Activated CD4-positive, alpha-beta T cell treated with anti-CD3 and anti-CD28 coated beads, Interleukin-2, amount 50 U/mL, for 24 hours (primary cell): ENCODE measurements at places on chromosomes 2 and 18.

GRCh38 chr2:1743396-1744150 lies 742 bp downstream of the PXDN start:
- DNase-seq = no peak

- DNase-seq = no peak
Measured at GRCh38 chr2:169676357-169676756, 17.8 kb downstream of the CFAP210 start.

DNA sequence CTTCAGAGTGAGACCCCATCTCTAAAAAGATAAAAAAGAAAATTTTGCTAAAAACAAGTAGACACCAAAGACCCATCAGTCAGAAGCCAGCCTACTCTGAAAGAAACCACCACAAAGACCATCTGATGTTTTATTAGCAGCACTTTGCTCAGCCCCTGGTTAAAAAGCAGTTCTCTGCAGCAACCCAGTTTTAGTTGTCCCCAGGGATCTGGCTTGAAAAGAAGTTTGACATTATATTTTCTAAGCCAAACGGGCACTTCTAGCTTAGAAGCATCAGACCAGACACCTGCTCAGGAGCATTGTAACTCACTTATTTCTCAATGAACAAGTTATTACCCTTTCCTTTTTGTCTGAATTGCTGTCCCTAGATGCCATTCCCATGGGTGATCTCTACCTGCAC lies 164.2 kb upstream of the ETAA1 start:
- DNase-seq = no peak

DNA sequence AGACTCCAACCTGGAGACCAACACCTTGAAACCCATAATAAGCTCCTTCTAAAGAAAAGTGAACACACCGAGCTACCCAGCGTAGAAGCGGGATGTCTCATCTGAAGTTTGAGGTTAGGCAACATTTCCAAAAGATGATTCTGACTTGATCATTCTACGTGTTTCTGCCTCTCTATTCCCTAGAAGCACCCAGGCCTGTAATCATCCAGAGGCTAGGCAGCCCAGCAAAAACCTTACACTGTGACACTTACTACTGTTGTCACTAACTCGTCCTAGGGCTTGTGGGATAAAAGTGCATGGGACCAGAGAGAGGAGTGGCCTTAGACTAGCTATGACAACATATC lies 1.4 kb downstream of the ZBTB14 start:
- no peak for DNase-seq

DNA sequence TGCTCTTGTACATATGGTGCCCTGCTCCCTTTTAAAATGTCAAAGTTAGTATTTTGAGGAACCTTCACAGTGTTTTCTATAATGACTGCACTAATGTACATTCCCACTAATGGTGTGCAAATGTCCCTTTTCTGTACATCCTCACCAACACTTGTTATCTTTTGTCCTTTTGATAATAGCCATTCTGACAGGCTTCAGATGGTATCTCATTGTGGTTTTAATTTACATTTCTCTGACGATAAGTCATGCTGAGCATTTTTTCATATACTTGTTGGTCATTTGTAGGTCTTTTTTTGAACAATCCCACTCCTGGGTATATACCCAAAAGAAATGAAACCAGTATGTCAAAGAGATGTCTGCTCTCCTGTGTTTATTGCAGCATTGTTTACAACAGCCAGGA lies 268.3 kb downstream of the FBXO15 start:
- no peak for DNase-seq

DNA sequence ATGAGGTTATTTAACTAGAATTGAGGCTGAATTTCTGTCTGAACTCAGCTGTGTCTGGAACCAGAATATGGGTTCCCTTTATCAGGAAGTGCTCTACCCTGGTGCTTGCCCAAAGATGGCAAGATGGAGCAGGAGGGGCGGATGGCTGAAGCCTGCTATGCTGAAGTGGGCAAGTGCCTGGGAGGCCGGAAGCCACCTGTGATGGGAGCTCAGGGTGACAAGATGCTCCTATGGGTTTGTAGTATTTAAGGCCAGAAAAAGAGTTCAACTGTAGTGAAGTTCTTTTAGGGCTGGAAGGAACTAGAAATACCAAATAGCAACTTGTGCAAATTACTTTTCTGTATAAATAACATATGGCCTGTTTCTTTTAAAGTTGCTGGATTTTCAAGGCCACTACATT lies 808.9 kb upstream of the RAB6C start:
- no peak for DNase-seq

DNA sequence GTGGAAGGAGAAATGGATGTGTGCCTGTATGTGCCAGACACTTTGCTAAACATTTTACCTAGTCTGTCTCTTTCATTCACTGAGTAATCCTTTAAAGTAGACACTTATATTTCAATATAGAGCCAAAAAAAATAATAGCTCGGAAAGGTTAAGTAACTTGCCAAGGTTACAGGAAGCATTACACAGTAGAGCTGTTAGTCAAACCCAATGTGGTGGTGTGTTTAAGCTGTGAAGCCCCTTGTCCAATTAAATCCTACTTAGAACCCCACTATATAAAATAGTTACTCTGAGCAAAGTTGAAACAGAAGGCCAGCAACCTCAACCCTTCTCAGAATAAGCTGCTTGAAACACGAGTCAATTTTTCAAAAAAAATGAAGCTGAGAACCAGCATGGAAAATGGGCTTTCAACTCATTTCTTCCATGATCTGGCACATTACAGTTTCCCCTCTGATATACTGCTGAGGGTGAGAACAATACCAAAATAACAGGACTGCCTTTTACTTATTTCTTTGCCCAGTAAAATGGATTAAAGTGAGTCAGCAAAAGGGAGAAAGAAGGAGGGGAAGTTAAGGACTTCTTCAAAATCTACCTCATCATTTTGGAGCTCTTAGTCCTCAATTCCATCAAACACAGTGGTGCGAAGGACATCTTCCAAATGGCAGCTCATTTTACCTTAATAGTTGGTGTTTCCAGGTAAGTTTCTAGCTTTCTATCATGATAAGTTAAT lies 7.9 kb downstream of the RDH14 start:
- no peak for DNase-seq

DNA sequence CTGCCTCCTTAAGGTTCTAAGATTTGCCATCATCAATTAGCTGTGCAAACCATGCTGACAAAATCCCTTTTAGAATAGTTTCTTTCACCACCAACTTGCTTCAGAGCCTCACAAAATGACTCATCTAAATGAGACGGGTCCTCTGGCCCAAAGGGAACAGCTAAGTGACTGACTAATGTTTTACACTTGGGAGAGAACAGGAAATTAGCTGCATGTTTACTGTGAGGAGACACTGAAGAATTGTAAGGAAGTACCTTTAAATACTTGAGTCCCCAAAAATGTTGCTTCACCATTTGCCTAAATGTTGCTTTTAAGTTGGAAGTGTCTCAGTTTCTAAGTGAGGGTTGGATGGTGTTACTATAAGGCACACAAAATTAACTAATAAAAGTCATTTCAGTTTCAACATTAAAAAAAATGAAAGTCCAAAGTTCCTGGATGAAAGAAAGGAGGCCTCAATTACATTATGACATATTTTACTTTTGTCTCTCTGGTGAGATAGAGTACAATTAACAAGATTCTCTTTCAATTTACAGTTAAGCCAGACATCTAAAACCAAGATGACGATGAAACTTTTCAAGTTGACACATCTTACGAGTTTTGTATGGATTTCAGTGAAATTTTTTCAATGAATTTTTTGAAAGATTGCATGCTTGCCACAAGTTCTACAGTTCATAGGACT lies 229.1 kb upstream of the FN1 start:
- no peak for DNase-seq

- DNase-seq = no peak
Measured at GRCh38 chr2:1739961-1740715, 4.2 kb downstream of the PXDN start.

DNA sequence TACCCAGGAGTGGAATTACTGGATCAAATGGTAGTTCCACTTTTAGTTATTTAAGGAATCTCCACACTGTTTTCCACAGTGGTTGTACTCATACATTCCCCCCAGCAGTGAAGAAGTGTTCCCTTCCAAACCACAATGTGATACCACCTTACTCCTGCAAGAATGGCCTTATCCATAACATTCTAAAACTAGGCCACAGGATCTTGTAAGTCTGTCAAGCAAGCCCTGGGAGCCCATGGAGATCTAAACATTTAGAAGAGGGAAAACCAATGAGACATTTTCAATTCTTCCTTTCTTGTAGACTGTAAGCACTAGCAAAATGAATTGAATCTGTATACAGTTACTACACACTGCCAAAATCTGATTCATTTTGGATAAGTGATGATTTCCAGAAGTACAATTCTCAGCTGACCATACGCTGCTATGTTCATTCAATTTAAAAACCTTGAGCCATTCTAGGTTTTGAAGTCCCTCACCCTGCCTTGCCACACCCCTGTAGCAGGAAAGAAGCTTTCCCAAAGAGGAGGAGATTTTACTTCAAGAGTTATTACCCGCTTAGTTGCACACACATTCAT lies 149.1 kb downstream of the SLC8A1 start:
- no peak for DNase-seq

DNA sequence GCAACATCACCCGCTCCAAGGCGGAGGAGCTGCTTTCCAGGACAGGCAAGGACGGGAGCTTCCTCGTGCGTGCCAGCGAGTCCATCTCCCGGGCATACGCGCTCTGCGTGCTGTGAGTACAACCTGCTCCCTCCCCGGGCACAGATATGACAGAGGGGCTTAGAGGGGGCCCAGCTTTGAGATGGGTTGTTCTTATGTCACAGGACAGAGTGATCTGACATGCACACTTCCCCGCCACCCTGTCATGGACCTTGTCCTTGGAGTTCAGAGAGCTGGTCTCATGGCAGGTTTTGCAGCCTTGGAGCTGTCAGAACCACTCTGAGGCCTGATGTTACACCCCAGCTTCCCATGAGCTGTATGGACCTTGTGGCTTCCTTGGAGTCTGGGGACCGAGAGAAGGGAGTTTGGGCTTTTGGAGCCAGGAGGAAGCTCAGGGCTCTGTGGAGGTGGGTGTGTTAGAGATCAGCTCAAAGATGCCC lies 398 bp downstream of the INPP5D start:
- no peak for DNase-seq

- no peak for DNase-seq
Measured at GRCh38 chr2:101047075-101047766, 45.1 kb downstream of the RPL31 start.

DNA sequence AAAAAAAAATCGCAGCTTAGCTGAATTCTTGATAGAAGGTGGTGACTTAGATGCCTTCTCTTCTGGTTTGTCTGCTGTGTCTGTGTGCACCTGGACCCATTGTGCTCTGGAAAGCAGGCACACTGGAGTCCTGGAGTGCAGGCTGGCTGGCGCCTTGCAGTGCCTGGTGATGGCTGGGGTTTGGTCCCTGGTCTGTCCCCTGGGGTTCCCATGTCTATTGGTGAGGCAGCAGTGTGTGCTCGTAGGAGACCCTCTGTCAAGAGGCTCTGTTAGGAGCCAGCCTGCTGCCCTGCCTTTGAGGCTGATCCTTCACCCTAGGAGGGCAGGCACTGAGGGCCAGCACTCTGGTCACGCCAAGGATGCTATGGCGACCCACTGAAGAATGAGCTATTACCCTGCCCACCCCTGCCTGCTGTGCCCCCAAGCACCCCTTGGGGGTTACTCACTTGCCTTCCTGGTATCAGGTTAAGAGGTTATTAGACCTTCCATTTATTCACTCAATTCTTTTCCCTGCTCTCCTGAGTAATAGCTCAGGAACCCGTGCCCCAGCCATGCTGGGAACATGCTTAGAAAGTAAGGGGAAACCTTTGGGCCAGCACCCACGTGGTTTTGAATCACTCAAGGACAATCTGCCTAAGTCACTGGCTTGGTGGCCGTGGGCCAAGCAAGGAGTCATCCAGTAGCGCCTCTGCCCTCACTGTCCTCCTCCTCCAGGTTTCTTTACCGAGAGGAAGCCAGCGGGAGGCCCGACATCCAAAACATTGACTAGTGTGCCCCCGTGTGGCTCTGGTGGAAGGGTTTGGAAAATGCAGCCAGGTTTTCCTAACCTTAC lies 284.5 kb downstream of the PRKCE start:
- no peak for DNase-seq

GRCh38 chr2:156812496-156812895 lies 376.3 kb downstream of the GPD2 start:
- DNase-seq = no peak

DNA sequence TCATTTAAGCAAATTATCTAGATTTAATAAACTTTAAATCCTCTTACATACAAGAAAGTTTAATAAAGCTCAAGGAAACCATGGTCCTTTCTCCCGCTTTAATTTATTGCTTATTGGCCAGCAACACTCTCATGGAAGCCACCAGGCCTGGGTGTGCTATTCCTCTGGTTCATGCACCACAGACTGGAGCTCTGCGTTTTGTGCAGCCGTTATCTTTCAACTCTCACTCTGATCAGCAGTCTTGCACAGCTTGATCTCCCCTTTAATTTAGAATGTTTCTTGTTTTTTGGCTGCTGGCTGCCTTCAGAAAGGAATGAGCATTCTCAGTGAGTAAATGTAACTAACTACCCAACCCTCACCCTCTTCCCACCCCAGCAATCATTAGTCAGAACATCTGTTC lies 318.7 kb downstream of the MEIS1 start:
- no peak for DNase-seq
